ENCODE measurements at places on chromosomes 4 and X.

DNA sequence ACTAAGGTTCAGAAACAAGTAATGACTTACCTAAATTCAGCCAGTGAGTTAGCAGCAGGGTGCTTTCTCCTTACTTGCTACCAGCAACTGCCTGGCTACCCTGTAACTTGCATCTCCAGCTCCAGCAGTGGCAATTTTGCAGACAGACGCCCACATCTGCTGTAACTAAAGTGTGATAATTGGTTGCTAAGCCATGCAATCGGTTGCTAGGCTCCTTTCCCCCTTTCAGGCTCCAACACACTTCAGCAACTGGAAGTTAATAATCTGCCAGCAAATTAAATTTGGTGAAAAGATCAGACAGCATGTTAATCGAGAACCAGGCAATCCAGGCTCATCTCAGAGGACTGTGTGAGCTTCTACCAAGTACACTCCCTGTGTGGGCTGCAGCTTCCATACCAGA lies 24.2 kb upstream of the ARHGEF9 start:
- DNase-seq: no peak

DNA sequence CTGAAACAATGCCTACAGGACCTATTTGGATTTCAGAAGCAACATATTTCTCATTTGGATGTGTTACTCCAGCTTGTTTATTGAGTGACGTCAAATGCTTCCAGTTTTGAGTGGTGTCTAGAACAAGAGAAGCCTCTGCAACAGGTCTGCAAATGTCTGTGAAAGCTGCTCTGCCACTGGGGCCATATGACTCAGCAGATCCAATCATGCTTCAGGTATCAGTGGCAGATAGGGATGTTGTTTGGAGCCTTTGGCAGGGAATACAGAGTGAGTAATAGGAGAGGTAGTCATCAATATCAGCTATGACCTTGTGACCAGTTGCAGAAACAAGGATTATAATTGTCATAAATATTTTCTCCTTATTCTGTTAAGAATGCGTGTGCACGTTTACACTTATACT lies 141.1 kb upstream of the ZXDA start:
- no peak for DNase-seq

DNA sequence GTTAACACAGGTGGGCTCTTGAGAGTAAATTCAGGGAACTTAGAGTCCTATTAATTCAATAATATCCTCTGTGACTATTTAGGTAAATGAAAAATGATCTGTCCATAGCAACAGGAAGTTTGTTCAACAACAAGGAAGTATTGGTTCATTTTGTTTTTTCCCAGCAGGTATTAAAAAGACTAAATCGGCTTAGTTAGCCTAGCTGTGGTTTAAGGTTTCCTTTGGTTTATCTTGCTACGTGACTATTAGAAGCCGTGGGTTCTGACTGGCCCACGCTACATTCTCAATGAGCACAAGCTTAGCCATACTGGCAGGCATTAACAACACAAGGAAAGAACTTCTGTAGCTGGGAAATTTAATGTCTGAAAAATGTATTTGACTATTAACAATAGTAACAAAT lies 168.8 kb upstream of the HS3ST1 start:
- no peak for DNase-seq

DNA sequence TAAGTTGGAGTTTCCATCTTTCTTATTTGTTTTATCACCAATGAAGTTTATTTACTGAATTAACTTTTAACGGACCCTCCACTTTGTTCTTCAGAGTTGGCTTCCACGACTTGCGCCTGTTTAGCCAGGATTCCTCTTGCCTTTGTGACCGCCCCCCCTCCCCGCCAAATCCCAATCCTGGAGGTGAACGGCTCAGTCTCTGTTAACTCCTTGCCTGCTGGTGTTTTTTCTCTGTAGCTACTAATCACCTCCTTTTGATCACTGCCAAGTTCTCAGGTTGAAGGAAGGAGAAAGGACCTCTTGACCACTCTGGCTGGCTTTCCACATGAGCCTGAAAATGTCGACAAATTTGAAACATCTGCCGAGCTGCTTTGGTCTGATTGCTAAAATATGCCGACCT lies 46.8 kb upstream of the BCOR start:
- DNase-seq: no peak

DNA sequence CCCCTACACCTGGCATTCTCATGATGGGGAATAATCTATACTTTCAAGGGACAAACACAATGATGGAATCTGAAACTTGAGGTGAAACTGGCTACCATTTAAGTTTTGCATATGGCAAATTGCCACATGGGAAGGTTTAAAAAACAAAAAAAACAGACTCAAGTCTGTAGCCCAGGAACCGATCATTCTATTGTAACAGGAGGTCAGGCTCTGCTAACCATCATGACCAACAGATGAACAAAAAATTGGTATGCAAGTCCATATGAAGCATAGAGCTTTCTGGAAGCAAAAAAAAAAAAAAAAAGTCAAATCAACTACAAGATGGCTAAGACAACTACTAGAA lies 594.3 kb upstream of the DIPK2B start:
- no peak for DNase-seq

- DNase-seq: no peak
Measured at GRCh38 chr4:162874748-162875147, 291.9 kb downstream of the NAF1 start.

DNA sequence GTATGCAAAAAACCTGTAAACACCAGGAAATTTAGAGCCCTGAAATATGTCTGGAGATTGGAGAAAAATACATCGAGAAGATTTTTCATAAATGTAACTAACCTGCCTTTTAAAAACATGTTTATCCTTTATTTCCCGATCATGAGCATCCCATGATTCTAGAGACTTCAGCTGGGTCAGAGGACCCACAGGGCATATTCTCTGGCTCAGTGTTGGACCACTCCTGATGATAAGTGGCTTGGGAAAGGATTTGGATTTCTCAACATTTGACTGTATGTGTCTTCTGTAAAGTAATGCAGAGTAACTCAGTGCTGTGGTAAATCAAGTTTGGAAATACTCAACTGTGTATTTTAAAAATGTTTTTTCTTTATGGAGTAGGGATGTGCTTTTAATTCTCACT lies 40.0 kb upstream of the ANK2 start:
- DNase-seq: no peak

- no peak for DNase-seq
Measured at GRCh38 chr4:122619611-122620010, 1.3 kb downstream of the IL21 start.

DNA sequence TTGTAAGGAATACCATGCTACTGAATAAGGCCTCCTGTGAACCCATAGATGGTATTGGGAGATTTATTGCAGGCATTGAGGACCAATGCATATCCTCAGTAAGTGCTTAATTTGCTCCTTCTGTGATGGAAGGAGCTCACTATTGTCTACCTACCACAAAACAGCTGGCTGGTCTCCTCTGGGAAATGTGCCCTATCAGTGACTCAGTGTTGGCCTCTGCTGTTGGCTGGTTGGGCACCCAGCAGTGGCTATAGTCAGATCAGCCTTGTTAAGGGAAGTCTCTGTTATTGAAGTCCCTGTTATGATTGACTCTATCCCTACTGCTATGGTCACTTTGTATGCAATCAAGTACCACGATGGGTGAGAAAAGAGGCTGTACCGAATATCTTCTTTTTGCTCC lies 27.5 kb upstream of the OTUD4 start:
- peak; percentile 39 for DNase-seq

GRCh38 chrX:916230-916599 lies 285.6 kb downstream of the SHOX start:
- DNase-seq: peak; percentile 2

GRCh38 chr4:121594796-121595526 lies 101.8 kb downstream of the ANXA5 start:
- peak; percentile 70 for DNase-seq

DNA sequence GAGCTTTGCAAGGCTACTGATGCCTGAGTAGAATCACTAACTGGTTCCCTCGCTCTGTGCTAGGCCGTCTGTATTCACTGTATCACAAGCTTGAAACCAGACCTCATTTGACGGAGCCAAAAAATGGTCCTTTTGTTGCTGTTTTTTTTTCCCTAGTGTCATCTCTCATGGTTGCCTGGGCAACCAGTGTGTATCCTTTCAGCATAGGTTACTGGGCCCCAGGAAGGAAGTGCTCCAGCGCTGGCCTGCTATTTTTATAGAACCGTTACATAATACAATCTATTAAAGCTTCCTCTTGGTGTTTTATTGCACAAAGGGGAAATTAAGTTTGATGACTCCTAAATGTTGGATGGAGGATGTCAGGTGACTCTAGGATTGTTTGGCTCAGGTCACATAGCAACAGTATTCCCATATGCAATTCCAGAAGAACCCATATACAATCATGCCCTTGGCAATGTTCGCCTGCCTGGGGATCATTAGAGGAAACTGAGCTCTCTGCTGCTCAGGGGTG lies 220.4 kb downstream of the SPRY1 start:
- peak; percentile 61 for DNase-seq

DNA sequence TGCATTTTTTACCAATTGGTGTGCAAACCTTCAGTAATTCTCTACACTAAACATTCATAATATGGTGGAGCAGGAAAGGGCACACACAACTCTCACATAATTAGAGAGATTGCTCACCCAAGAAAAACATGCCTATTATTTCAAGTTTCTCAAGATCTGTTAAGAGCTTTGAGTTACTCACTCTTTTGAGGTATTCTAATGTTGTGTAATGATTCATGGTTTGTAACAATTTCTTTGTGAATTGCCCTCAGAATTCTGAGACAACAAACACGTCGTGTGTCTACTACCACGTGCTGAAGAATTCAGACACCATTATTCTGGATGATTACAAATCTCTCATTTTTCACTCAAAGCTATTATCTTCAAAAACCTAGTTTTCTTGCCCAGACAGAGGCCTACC lies 82.8 kb downstream of the PDGFC start:
- DNase-seq: peak; percentile 94

DNA sequence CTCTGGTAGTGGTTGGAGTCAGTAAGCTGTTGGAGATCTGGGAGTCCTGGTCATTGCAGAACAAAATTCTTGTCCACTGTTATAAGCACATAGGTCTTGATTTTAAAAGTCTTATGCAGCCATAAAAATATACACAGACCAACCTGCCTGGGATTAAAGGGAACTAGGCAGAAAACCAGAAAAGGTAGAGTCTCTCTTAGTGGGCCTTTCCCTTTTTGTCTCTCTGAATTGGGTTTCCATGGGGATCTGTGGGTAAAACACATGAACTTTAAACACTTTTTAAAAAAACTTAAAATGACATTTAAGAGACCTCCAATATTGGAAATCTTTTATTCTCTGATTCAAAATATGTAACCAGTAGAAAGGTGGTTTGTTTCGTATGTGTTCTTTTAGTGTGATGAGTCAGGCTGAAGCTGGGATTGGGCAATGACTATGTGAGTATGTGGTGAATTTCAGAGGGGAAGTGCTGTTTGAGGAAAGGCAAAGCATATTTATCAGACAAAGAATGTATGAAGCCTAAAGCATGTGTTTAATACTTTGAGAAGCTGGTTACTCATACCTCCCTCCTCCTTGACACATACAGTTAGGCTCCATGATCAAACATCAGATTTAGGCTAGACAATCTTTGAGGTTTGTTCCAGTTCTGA lies 29.6 kb downstream of the SLC16A2 start:
- peak; percentile 90 for DNase-seq

GRCh38 chrX:154516656-154517100 lies 646 bp upstream of the FAM3A start:
- DNase-seq: peak; percentile 77

- DNase-seq: no peak
Measured at GRCh38 chr4:38618505-38618904, 45.5 kb upstream of the KLF3 start.

DNA sequence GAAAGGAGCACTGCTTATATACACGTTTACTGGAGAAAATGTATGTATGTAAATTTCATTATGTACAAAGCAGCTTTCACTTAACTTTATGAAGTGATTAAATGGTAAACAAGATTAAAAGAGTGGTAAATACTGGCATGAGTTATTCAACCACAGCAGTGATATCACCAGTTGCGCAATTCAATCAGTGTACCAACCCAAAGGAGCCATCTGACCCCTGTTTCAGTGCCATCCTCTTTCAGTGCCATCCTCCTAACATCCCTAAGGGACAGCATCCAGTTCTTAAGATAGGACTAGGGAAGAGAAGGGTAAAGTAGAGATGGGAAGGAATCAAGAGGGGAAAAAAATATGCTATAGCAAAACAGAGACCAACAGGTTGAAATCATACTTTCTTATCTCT lies 16.2 kb downstream of the HPF1 start:
- peak; percentile 50 for DNase-seq

DNA sequence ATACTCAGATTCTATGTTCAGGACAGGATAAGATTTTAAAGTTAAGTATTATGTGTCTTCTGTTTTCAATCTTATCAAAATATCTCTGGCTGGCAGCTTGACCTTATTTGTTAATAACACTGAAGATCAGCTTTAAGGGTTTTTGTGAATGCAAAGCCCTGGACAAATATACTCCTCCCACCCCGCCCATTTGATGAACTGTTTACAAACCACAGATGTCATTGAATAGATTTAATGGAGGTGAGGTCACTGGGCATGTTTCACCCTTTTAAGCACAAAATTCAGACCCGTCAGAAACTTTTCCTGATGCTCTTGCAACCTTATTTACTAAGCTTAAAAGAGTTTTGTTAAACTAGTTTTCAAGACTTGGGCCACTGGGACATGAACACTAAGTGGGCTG lies 10.1 kb upstream of the CXCL8 start:
- peak; percentile 72 for DNase-seq

- DNase-seq: no peak
Measured at GRCh38 chr4:73090738-73091137, 21.2 kb upstream of the COX18 start.
